DND-41 (cell line): ENCODE measurements at places on chromosomes 13 and 19.

GRCh38 chr13:43537124-43537523 is 249.6 kb downstream of the ENOX1 start:
- DNase-seq, result no peak

DNA sequence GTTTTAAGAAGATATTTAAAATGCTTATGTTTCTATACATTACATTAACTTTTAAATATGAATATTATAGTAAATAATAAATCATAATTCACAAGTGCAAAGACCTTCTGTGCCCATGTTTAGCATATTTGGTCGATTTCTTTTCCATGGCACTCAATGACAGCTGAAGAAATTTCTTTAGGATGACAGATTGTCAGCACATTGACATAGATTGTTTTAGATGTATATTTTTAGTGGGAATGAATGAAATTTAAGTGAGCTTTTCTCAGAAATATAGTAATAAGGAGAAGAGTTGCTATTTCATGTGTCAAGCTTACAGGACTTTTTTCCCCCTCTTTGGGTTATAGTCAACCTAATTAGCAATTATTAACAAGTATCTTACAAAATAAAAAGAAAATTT is 256.5 kb downstream of the SHISA2 start:
- DNase-seq, result no peak

DNA sequence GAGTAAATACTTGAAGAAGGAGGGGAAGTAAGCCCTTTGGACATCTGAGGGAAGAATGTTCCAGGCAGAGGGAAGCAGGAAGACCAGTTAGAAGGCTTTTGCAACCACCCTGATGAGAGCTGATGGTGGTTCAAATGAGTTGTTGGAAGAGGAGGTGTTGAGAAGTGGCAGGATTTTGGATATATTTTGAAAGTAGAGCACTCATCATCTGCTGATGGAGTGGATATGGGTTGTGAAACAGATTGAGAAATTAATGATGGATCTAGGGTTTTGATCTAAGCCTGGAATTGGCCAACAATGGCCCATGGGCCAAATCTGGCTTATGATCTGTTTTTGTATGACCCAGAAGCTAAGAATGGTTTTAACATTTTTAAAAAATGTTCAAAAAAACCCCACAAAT is 230.7 kb downstream of the NDFIP2 start:
- no peak for DNase-seq

DNA sequence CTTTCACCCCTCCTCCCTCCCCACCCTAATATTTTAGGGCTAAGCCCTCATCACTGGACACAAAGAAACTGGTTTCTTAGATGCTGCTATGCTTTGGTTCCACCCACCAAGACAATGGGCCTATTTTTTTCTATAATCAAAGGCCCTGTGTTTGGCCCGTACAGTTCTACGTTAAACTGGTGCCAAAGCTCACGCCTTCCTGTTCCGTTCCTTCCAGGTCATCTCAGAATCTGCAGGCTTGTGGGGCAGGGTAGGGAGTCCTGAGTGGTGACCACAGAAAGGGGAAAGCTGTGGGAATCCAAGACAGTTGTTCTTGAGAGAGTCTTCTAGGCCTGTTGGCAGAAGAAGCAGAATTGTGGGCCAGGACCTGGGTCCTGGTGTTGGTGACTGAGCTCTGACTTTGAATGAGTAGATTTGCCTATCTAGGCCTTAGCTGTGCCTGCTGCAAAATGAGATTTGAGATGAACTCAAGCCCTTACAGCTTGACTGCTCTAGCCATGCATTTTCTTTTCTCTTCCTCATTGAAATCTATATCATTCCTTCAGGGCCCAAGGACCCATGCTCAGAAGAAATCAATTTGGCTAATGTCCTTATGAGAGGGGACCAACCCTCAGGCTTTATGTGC is 19.1 kb upstream of the CXCL17 start:
- no peak for DNase-seq

- peak; percentile 31 for DNase-seq
These were observed 459.8 kb downstream of the FGF14 start for GRCh38 chr13:101942038-101942437.

DNA sequence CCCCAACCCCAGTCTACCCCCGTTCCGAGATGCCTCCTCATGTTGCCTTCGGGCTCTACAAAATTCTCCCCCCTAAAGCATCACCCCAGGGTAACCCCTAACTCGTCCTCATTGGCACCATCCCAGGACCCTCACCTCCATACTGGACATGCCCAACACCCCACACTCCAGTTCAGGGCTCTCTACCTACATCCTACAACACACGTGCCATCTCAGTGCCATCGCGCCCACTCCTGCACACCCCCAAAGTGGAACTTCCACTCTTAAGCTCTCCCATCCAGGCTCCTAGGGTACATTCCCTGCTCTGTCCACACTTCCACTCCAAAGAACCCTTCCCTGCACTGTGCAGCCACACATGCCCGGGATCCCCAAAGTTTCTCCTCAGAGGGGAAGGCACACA is 827 bp upstream of the FKRP start:
- DNase-seq, result no peak

DNA sequence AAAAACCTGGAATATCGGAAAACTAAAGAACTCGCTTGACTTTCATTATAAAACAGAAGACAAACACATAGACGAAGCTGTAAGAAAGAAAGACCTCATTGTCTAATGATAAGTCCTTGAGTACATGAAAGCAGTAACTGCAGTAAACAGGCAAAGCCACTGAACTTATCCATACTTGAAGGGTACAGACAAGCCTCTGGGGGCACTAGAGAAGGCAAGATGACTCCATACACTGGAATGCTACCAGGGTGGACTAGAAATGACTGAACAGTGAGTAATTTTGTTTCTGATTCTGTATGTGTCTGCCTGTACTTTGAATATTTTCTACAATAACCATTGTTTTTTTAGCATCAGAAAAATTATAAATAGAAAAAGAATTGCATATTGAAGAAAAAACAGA is 507.9 kb downstream of the UQCRFS1 start:
- no peak for DNase-seq

GRCh38 chr19:50501568-50502475 is 9.2 kb downstream of the JOSD2 start:
- DNase-seq, result no peak

DNA sequence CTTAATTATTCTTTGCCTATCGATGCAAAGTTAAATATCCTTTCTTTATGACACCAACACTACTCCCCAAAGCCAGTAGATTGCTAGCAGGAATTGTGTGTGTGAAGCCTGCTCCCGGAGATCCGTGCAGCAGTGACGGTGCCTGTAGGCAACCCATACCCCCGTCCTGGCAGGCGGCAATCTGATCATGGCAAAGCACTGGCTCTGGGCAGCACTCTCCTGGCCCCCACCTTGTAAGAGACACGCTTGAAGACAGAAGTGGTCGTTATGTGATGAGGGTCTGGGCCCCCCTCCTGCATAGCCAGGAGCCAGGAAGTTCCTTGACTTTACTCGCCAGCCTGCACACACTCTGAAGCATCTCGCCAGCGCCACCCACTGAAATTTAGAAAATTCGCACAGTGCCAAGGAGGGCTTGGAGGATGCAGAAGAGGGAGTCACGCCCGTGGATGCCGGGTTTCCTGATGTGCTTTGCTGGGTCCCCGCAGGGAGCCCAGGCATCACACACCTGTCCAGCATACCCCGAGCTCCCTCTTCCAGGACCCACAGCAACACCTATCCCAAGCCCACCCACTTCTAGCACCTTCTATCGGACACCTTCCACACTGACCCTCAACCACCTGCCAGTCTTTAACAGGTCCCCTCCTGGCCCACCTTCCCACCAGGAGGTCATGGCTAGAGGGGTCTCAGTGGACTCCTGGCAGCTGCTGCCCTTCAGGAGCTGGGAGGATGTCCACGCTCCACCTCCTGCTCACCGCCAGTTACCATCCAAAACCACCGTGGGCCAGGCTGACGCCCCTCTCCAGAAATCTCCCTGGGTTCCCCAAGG is 54.5 kb downstream of the CEBPG start:
- DNase-seq, result no peak

- no peak for DNase-seq
These were observed 2.5 kb downstream of the KLF2 start for GRCh38 chr19:16327169-16327475.

- no peak for DNase-seq
These were observed 9.7 kb upstream of the ATP1A3 start for GRCh38 chr19:42003506-42004294.

GRCh38 chr13:63299866-63300394 is 1884.3 kb upstream of the PCDH20 start:
- no peak for DNase-seq

GRCh38 chr19:41542622-41543021 is 33.3 kb upstream of the CEACAM21 start:
- DNase-seq, result no peak

- DNase-seq, result peak; percentile 16
These were observed 224.8 kb downstream of the NHLRC3 start for GRCh38 chr13:39263033-39263432.

DNA sequence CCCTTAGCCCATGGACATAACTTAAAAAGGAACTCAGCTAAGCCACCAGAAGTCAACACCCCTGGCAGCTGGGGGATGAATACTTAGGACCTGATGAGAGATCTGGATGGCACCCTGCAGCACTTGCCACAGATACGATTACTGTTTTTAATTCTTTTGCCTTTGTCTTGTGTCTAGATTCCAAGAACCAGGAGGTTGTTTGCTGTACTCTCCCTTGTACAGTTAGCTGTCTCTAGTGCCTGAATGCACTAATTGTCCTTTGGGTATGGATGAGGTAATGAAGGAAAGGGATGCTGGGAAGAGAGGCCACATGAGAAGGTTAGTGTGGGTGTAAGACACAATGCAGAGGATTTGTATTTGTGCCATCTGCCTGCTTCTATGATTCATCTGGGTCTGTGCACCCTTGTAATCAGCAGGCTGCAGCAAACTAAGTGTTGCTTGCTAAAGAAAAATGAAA is 385.8 kb downstream of the KCNRG start:
- DNase-seq, result no peak

- no peak for DNase-seq
These were observed 61.6 kb upstream of the ZNF599 start for GRCh38 chr19:34834472-34835061.

GRCh38 chr19:6071875-6072274 is 38.4 kb downstream of the RFX2 start:
- DNase-seq, result no peak

- no peak for DNase-seq
These were observed 1072.4 kb downstream of the EFNB2 start for GRCh38 chr13:105463011-105463501.

GRCh38 chr13:74825152-74825937 is 656.6 kb downstream of the TBC1D4 start:
- DNase-seq, result no peak

DNA sequence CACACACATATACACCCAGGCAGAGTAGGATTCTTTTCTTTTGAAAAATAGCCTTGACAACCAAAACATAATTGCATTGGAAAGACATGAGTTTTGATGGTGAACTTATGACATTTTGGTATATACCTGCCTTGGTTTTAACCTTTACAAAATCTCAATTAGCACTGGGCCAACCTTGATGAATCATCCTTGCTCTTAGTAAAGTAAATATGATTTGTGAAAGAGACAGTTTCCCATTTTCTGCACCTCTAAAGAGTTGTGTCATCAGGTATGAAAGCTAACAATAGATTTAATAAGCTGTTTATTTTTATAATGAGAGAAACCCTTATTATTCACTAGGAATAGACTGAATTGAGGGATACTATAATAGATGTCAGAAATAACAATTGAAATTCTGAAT is 15.7 kb upstream of the ENOX1 start:
- DNase-seq, result no peak

DNA sequence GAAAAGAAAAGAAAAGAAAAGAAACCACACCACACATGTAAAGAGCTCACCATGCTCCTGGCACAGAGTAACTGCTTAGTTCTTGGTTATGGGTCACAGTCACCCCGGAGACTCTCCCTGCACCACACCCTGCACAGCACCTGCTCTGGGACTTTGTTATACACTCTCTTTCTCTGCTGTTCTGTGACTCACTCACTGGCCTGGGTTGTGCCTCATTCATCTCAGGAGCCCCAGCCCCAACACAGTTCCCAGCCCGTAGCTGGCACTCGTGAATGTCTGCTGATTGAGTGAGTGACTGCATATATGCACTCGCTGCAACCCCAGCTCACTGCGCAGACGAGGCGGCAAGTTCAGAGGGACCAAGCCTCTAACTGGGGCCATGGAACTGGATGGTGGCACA is 22.9 kb upstream of the ZNF507 start:
- no peak for DNase-seq

GRCh38 chr19:45160870-45161737 is at the start of gene NKPD1:
NKPD1 (minus strand) TSS chr19:45160982; CDS start chr19:45160150, 832 bp downstream.
- DNase-seq, result no peak

DNA sequence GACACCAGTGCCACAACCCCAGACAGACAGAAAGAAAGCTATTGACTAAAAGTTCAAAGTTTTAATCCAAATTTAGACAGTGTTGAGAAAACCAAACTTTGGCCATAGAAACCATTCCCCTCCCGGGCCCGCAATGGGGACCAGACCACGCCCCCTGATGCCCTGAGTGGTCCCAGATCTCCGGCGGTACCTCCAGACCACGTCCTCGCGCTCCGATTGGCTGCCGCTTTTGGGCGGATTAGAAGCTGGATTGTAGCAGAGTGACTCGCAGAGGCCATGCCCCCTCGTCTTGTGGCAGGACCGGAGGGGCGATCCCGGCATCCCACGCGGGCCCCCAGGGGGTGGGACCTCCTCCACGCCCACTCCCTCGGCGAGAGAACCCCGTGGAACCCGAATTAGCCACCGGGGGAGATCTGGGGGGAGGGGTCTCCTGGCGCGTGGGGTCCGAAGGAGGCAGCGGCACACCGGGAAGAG is 797 bp upstream of the HSD17B14 start:
- DNase-seq, result peak; percentile 78

- no peak for DNase-seq
These were observed 89.4 kb upstream of the TSHZ3 start for GRCh38 chr19:31438401-31439269.

DNA sequence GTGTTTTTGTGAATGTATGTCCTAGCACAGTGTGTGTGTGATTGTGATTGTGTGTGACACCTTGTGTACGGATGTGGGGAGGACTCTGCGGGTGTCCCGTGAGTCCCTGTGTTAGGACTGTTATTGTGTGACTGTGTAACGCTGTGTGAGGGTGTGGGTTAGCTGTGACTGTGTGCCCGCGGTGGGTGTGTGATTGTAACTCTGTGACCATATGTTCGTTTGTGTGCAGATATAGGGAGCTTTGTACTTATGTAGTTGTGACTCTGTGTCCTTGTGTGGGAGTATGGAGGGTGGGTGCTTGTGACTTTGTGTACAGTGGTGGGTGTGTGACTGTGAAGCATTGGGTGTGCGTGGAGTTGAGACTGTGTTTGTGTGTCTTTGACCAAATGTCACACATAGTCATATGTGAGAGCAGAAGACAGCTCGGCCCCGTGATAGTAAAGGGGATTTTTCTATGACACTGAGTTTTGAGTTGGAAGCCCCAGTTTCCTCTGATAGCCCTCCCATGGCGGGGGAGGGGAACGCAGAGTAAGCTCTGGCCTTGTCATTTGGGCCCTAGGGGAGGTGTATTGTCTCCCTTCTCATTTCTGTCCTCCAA is 949 bp upstream of the ZNF260 start:
- DNase-seq, result peak; percentile 29

- DNase-seq, result no peak
These were observed 778.8 kb upstream of the SLITRK5 start for GRCh38 chr13:86892330-86892729.
